ENCODE measurements at places on chromosomes 5 and 9. TPM values are rescaled to one million over a fixed set of nuclear protein-coding genes. Genes with fewer than 3 reads are reported as not detected.

Gene PRXL2C
- 19.1 TPM for total RNA-seq

Gene IL31RA
- 12.4 TPM for total RNA-seq

Gene PAEP
- not detected for total RNA-seq

Gene OTP
- not detected for total RNA-seq

Gene TRIP13
- 83.4 TPM for total RNA-seq

Gene ANKRD34B
- total RNA-seq, result 0.06 TPM

Gene LIFR
- 10.1 TPM for total RNA-seq

Gene SLC25A2
- total RNA-seq, result 1.8 TPM

Gene INSL4
- not detected for total RNA-seq

Gene RANBP17
- 0.34 TPM for total RNA-seq

Gene FGD3
- 0.06 TPM for total RNA-seq

Gene SYK
- 10.0 TPM for total RNA-seq

Gene ARL14EPL
- total RNA-seq, result not detected

Gene GABRA1
- 9.7 TPM for total RNA-seq

Gene SPTLC1
- 118 TPM for total RNA-seq

Gene TRIM23
- 11.8 TPM for total RNA-seq

GRCh38 chr9:133280392-133280791, 5.4 kb upstream of the ABO start:
- DNase-seq, result no peak

- no peak for DNase-seq
These were observed 69.8 kb downstream of the MAPKAP1 start for GRCh38 chr9:125637241-125637640.

DNA sequence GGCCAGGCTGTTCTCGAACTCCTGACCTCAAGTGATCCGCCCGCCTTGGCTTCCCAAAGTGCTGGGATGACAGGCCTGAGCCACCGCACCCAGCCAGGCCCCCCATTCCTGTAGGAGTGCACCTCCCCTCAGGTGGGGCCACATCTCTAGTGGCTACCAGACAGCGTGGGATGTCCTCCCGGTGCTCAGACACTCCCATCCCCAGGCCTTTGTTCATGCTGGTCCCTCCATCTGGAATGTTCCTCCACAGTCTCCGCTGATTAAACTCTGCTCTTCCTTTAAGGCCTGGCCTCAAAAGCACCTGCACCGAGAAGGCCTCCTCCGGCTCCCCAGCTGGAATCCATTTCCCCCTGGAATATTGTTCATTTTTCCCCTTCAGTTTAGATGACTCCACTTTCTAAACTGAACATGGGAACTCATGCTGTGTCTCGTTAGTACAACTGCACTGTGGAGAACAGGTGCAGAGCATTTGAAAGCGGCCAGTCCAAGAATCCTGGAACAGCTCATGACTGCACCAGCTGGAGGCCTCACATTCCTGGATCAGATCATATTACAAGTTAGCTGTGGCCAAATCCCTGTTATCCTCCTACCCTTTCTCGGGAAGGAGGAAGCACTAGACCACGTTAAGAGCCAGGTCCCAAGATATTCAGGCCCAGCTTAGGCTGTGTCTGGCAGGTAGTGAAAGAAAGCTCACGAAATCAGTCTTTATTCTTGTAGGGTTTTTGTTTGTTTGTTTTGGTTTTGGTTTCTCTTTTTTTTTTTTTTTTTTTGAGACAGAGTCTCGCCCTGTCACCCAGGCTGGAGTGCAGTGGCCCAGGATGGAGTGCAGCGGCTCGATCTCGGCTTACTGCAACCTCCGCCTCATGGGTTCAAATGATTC, 10.8 kb upstream of the PRRC2B start:
- DNase-seq, result peak; percentile 80

GRCh38 chr9:12813960-12814876, 39.4 kb downstream of the LURAP1L start:
- DNase-seq, result peak; percentile 96

GRCh38 chr5:132458651-132459030, 31.9 kb downstream of the IRF1 start:
- peak; percentile 77 for DNase-seq

GRCh38 chr5:82749461-82749820, 327.8 kb downstream of the TMEM167A start:
- peak; percentile 20 for DNase-seq

DNA sequence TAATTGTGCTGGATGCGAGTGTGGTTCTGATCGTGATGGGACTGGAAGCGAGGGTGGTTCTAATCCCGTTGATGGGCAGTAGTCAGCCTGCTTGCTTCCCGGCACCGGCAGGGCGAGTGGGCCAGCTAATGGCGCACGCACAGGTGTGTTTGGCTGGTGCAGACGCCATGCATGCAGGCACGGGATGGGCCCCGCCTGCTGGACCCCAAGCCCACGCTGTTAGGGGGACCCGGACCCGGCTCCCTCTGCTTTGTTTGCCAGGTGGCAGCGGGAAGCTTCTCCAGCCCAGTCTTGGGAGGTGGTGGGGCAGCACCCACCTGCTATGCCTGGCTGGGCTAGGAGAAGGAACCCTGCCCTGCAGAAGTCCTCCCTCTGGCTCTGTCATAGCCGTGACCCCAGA, 70.3 kb downstream of the VAV2 start:
- DNase-seq, result no peak

GRCh38 chr9:87063246-87063645, 115.9 kb upstream of the GAS1 start:
- DNase-seq, result no peak

GRCh38 chr9:129708793-129709192, 43.3 kb downstream of the PRRX2 start:
- DNase-seq, result no peak

GRCh38 chr5:135450336-135450735, 1.8 kb downstream of the TIFAB start:
- no peak for DNase-seq

DNA sequence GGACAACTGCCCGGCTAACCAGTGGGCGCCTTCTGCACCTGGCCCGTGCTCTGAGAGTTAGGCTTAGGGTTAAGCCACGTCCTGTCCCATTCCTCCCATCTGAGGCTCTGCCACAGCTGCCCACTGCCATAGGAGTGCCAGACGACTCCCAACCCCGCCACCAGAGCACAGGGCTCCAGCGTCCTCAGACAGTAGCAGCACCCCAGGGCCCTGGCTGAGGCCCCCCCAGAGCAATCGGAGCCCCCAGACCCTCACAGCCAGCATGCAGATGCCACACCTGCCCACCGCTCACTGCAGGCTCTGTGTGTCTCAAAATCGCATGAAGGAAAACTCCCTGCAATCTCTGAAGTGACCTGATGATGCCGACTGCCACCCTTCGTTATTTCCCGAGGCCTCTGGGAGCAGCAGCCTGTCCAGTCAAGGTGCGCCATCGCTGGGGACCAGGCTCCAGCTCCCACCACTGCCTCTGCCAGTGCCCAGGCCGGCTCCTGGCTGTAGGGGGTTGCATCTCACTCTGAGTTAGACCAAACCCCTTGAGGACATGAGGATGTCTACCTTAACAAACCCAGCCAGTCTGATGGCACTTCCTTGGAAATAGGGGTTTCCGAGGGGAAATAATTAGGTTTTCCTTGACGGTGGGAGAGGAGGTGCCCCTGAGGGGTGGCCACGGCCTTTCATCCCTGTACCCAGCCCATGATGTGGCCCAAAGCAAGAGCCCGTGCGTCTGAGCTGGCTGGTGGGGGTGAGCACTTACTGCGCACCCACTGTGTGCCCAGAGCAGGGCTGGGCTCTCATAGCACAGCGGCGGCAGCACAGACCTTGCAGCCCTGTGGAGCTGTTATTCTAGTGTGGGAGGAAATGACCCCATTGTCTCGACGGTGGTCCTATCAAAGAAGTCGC, 58.0 kb upstream of the RNF130 start:
- DNase-seq, result no peak

GRCh38 chr5:80346055-80346454, 26.3 kb downstream of the SPZ1 start:
- peak; percentile 6 for DNase-seq

- no peak for DNase-seq
These were observed 71.1 kb downstream of the FBXL7 start for GRCh38 chr5:15571081-15571480.

- no peak for DNase-seq
These were observed 673.0 kb downstream of the ELAVL2 start for GRCh38 chr9:23153058-23153457.

DNA sequence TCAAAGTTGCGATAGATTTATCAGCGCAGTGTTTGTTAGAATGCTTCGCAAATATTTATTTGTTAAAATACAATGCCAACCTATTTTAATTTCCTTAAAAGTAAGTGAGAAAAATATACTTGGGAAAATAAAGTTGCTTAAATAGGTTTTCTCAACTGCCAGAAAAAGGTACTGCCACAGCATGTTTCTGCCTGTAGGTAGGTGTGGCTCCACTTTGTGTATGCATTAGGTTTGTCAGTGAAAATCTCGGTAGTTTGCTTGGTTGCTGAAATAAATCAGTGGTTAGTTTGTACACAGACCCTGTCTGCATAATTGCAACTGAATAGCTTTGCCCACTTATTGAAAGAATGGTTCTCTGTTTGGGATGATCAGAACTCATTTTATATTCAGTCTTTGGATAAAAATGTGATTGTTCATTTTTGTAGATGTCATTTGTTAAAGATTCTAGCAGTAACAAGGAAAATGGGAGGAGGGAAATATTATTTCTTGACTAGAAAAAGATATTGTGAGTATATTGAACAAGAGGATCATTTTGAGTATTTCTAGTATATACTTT, 25.7 kb downstream of the C9orf85 start:
- DNase-seq, result no peak

DNA sequence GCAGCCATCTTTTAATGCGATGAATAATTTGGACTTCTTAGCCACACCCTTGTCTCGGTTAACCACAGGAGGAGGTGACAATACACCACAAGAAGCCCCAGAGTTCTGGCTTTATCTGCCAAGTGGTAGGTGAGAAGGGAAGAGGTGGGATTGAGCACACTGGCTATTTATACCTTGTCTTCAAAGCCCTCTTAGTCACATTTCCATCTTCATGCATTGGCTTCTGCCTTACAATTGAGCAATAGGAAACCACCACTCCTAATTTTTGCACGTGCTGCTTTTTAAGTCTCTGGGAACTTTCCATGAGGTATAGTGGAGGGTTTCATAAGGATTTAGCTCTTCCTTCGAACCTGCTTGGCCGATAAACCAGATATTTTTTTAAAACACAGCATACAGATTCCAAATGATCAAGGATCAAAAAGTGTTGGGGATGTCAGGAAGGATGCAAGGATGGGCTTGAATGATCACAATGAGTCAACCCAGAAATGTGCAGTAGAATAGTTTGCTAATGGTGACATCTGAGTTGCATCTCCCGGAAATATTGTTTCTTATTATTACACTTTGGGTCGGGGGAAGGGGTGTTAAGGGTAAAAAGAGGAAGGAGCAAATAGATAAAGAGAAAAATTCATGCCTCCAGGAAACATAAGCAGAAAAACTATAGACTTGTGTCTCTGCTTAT, 25.5 kb downstream of the PLAC8L1 start:
- DNase-seq, result peak; percentile 64

DNA sequence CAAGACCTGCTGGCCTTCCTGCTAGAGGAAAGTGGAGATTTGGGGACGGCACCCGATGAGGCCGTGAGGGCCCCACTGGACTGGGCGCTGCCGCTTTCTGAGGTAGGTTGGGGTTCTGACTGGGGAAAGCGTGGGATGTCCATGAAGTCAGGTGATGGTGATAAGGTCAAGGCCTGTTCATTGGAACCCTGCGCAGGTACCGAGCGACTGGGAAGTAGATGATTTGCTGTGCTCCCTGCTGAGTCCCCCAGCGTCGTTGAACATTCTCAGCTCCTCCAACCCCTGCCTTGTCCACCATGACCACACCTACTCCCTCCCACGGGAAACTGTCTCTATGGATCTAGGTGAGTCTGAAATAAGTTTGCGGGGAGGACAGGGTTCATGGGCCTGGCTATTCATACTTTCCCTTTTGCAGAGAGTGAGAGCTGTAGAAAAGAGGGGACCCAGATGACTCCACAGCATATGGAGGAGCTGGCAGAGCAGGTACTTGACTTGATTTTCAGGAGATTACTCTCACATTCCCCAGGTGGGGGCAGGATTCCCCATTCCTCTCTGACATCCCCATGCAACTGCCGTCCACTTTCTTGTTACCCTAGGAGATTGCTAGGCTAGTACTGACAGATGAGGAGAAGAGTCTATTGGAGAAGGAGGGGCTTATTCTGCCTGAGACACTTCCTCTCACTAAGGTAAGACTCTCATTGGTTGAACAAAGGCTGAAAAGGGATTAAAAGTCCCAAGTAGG, 505 bp downstream of the CREB3 start:
- peak; percentile 66 for DNase-seq

DNA sequence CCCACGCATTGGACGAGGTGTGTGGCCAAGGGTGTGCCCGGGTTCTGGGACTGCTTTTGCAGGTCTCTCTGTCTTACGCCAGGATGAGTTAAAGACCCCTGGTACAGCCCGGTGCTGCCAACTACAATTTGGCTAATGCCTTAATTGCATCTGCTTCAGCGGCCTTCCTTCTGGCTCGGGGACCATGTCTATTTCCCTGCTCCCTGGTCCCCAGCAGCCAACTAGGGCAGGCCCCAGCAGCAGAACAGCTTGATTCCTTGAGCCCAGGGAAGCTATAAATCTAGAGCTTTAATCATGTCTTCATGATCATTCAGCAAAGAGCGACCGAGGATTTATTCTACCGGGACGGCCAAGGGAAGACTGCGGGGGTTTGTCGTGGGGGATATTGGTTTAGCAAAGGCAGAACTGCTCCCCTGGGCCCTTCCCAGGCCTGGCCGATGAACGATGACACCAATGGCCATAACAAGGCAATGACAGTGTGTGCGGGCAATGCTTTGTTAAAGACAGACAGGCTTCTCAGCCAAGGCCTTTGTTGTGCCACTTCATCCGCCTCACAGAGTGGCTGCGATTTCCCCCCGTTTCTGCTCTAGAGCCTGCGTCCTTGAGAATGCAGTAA, 51.4 kb downstream of the CFAP77 start:
- DNase-seq, result no peak

- no peak for DNase-seq
These were observed 35.5 kb downstream of the PIP5K1B start for GRCh38 chr9:68740561-68740960.

DNA sequence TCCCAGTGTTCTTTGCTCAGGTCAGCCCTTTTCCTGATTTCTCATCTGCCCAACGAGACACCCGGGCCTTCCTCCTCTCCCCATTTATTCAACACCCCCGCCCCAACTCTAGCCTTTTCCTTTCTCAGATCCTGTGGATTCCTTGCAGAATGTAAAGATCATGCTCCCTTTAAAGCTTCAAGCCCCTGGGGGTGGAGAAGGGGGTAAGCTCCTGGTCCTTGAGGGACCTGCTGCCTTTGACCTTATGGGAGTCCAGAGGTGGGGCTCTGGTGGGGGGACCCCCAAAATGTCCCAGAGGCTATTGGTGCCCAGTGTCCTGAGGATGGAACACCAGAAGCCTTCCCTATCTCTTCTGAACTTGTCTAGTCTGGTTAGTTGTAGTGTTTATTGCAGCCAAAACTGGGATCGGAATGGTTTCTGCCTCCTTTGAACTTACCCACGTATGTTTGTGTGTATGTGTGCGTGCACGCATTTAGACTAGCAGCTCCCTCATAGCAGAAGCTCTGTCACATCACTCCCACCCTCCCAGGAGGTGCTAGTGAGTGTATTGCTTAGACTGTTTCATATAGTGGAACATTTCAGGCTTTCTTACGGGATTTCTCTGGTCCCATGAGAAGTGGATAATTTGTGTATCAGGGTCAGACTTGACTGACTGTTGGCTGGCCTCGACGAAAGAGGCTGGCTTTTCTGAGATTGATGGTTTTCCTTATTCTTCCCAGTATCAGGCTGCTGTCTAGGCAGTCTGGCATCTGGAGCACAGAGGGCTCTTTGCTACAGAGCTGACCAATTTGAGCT, 1.1 kb downstream of the GALNT10 start:
- DNase-seq, result peak; percentile 29
